Thoracic aorta (tissue), 2 donors: ENCODE measurements at places on chromosomes 7 and 10.

- no peak overlapping the region for H3K27ac ChIP-seq
- H3K36me3 ChIP-seq, result no peaks in the 10 kb centered on the region
- no peak overlapping the region for H3K4me3 ChIP-seq
Observed at GRCh38 chr7:66105263-66105748, 9.3 kb upstream of the CRCP start.

DNA sequence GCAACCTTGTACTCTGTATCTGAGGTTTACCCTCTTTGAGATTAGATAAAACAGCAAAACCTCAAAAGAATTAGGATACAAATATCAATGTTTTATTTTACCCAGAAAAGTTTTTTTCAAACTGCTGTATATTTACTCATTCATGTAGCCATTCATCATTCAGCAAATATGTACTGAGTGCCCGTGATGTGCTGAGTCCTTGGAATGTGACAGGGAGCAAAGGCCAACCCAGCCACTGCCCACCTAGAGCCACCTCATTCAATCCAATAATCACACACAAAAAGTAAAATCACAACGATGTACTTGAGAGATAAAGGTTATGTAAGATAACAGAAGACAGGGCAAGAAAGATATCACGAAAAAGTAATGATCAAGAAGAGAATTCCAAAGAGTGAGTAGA is 187.4 kb downstream of the CDCA7L start:
- no peak overlapping the region for H3K27ac ChIP-seq
- H3K27me3 ChIP-seq, result no peaks in the 10 kb centered on the region
- no peak for DNase-seq
- H3K36me3 ChIP-seq, result no peaks in the 10 kb centered on the region
- no peak overlapping the region for H3K4me3 ChIP-seq

DNA sequence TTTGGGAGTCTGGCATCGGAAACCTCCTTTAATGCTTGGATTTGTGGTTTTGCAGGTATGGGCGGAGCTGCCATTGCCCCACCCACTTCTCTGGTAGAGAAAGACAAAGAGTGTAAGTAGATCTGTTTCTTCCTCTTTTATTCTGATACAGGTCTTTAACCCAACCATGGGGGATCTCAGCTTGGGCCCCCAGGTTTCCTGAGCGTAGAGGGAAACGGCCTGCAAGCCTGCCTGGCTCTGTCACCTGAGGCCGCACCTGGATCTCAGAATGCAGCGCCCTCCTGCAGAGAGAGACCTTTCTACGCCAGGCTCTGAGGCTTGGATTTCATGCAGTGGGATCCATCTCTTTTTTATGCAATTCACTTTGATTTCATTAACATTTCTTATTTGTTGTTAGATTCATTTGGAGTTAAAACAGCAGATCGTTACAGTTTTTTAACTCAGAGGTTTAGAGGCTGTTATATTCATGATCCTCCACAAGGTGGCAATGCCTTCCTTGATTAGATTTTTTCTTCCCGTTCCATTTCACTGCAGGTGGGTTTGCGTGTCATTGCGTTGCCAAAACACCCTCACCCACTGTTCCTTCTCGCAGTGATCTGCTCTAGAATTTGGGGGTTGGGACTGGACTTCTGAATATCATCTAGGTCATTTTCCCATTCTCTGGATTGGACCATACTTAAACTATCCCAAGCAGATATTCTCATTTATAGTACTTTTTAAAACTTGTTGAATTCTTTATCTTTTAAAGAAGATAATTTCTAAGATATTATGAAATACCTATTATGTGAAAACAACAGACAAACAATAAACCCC is 20.0 kb downstream of the RBM17 start:
- H3K4me3 ChIP-seq, result no peak overlapping the region
- no peaks in the 10 kb centered on the region for H3K4me1 ChIP-seq
- H3K27me3 ChIP-seq, result no peaks in the 10 kb centered on the region
- peaks cover 25% of the 10 kb centered on the region for H3K36me3 ChIP-seq
- no peak overlapping the region for H3K27ac ChIP-seq
- no peak for DNase-seq

DNA sequence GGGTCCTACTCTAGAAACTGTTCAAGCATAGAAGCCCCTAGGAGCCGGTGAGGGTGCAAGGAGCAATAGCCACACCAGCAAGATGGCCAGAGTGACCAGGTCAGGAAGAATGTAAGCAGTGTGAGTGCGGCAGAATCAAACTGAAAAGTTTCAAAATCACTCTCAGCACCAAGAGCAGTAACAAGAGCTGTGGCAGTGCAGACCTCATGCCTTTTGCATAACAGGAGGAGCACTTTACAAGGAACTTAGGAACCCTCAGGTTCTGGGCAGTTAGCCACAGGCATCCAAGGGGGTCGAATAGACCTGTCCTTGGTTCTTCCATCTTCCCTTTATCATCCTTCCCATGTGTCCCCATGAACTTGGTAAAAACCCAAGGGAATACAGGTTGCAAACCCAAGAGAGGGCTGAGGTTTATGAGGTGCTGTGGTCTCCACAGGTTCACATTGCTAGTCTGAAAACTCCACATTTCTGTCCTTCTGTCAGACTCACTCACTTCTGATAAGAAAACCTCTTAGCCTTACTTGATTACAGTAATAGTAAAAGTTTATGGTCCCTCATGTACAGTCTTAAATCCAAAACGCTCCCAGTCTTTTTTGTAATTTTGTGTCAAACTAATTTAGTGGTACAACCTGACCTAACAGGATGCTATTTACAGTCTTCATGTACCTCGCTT is 78.4 kb downstream of the PON1 start:
- H3K36me3 ChIP-seq, result no peaks in the 10 kb centered on the region
- DNase-seq, result no peak
- no peak overlapping the region for H3K27ac ChIP-seq
- H3K4me3 ChIP-seq, result no peak overlapping the region
- no peaks in the 10 kb centered on the region for H3K27me3 ChIP-seq

- no peaks in the 10 kb centered on the region for H3K36me3 ChIP-seq
- H3K27me3 ChIP-seq, result no peaks in the 10 kb centered on the region
- no peak overlapping the region for H3K4me3 ChIP-seq
- no peak for DNase-seq
- H3K4me1 ChIP-seq, result no peaks in the 10 kb centered on the region
- H3K27ac ChIP-seq, result no peak overlapping the region
Observed at GRCh38 chr7:142481548-142481947, 223.7 kb upstream of the PRSS58 start.

DNA sequence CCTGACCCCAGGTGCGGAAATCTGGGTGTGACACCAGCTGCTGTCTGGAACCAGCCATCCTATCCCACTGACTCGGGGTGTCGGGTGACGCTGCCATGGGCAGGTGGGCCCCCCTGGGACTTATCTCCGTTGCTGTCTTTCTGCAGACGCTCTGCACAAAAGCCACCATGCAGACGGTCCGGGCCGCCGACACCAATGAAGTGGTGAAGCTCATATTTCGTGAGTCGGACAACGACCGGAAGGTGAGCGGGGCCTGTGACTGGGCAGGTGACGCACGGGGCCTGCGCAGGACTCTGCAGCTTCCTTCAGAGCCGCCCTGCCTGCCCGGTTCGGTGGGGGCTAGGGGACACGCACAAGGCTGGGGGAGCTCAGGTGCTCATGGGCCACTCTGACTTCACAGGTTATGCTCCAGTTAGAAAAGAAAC is 36.6 kb downstream of the NKX6-2 start:
- H3K27me3 ChIP-seq, result no peaks in the 10 kb centered on the region
- H3K4me1 ChIP-seq, result peaks cover 11% of the 10 kb centered on the region

DNA sequence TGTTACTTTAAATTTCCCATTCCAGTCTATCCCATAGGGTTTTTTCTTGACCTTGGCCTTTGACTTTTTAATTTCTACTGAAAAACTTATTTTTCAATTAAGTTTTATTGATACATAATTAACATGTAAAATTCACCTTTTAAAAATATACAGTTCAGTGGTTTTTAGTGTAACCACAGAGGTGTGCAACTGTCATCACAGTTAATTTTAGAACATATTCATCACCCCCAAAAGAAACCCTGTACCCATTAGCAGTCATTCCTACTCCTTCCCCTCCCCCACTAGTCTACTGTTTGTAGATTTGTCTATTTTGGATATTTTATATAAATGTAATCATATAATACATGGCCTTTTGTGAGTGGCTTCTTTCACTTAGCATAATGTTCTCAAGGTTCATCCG is 96.5 kb upstream of the GJD4 start:
- DNase-seq, result no peak
- no peaks in the 10 kb centered on the region for H3K4me1 ChIP-seq
- H3K36me3 ChIP-seq, result no peaks in the 10 kb centered on the region
- H3K27me3 ChIP-seq, result no peaks in the 10 kb centered on the region

DNA sequence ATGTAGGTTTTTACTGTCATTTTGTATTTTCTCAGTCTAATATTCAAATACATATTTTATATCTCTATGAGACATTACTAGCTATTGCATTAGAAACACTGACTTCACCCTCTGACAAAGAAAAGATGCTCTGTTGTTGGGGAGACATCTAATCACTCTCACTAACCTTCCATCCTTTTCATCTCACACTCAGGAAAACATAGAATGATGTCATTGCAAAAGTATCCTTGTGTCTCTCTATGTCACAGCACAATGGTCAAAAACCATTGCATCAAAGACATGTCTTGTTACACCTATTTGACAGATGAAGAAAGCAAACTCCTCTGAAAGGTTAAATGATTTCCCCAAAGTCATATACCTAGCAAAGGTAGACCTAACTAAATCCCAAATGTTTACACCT is 231.3 kb upstream of the PTN start:
- no peak overlapping the region for H3K27ac ChIP-seq
- DNase-seq, result no peak

- DNase-seq, result no peak
- H3K4me1 ChIP-seq, result no peaks in the 10 kb centered on the region
- no peaks in the 10 kb centered on the region for H3K36me3 ChIP-seq
Observed at GRCh38 chr7:8254215-8254614, 7.8 kb downstream of the ICA1 start.

GRCh38 chr7:91039033-91039432 is 225.2 kb upstream of the FZD1 start:
- H3K36me3 ChIP-seq, result no peaks in the 10 kb centered on the region
- H3K4me3 ChIP-seq, result no peak overlapping the region
- H3K4me1 ChIP-seq, result no peaks in the 10 kb centered on the region
- DNase-seq, result no peak
- no peaks in the 10 kb centered on the region for H3K27me3 ChIP-seq

GRCh38 chr7:34019301-34019790 is 114.0 kb downstream of the BMPER start:
- no peak overlapping the region for H3K4me3 ChIP-seq
- no peak overlapping the region for H3K27ac ChIP-seq
- DNase-seq, result no peak
- H3K4me1 ChIP-seq, result no peaks in the 10 kb centered on the region
- H3K27me3 ChIP-seq, result no peaks in the 10 kb centered on the region
- H3K36me3 ChIP-seq, result no peaks in the 10 kb centered on the region

DNA sequence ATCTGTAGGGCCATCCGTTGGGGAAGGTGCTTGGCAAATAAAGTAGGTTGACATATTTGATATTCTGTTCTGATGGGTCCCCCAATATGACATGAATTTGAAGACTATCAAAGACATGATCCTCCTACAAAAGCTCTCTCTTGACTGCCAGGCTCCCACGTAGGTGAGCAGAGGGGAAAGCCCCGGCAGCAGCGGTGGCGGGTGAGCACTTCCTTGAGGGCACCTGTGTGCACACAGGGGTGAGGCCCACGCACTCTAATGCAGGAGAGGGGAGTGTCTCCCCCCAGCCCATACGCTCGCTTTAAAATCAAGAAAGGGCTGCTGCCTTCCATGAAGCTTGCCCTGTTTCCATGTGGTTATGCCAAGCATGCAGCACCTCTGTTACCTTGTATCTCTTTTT is 100.4 kb downstream of the TAX1BP1 start:
- H3K4me1 ChIP-seq, result peaks cover 4% of the 10 kb centered on the region
- peaks cover 8% of the 10 kb centered on the region for H3K36me3 ChIP-seq
- no peaks in the 10 kb centered on the region for H3K27me3 ChIP-seq
- DNase-seq, result no peak
- no peak overlapping the region for H3K4me3 ChIP-seq
- no peak overlapping the region for H3K27ac ChIP-seq

DNA sequence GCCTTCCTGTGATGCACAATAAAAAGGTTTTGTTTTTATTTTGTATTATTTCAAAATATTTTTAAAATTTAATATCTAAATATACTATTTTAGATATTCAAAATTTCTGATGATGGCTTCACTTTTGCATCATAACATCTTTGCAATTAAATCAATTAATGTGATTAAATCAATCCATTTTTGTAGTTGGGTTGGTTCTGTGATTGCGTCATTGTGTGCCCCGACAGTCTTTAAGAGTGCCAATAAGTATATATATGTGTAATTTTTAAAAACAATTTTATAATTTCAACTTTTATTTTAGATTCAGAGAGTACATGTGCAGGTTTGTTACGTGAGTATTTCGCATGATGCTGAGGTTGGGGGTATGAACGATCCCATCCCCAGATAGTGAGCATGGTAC is 70.5 kb downstream of the SEPTIN14 start:
- no peak overlapping the region for H3K4me3 ChIP-seq
- H3K4me1 ChIP-seq, result no peaks in the 10 kb centered on the region
- no peaks in the 10 kb centered on the region for H3K36me3 ChIP-seq
- no peak for DNase-seq

DNA sequence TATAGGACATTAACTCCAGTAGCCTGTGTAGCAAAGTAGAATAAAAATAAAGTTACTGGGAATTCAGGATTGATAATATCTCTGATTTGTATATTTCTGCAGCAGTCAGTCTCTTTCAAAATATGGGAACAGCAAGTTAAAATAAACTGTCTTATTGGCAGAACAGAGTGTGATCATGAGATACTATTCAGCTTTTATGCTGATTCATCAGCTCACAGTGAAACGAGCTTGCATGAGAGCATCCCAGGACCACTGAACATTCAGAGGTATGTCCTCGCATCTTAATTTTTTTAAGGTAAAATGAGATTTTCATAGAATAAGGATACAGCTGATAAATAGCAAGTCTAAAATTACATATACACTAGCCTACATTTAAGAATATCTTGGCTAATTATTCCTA is 282.5 kb upstream of the MYO3A start:
- DNase-seq, result no peak
- no peak overlapping the region for H3K27ac ChIP-seq
- H3K36me3 ChIP-seq, result no peaks in the 10 kb centered on the region
- H3K27me3 ChIP-seq, result no peaks in the 10 kb centered on the region

- peaks cover 5% of the 10 kb centered on the region for H3K36me3 ChIP-seq
- H3K27me3 ChIP-seq, result no peaks in the 10 kb centered on the region
- H3K4me1 ChIP-seq, result peaks cover 10% of the 10 kb centered on the region
- no peak overlapping the region for H3K27ac ChIP-seq
- DNase-seq, result no peak
Observed at GRCh38 chr7:44066494-44067063, 1.2 kb upstream of the PGAM2 start.

DNA sequence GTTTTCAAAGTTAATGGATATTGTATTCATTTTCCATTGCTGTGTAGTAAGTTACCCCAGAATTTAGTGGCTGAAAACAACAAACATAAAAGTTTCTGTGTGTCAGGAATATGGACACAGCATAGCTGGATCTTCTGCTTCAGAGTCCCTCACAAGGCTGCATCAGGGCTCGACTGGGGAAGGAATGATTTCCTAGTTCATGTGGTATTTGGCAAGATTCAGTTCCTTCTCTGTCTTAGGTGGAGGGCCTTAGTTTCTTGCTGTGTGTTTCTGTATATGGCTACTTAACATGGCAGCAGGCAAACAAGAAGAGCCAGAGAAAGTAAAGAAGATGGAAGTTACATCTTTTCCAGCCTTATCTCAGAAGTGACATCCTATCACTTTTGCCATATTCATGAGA is 51.1 kb downstream of the TPST1 start:
- DNase-seq, result no peak
- H3K4me1 ChIP-seq, result peaks cover 32% of the 10 kb centered on the region
- H3K27ac ChIP-seq, result no peak overlapping the region
- no peak overlapping the region for H3K4me3 ChIP-seq
- no peaks in the 10 kb centered on the region for H3K36me3 ChIP-seq
